Stimulated activated CD4-positive, alpha-beta T cell treated with anti-CD3 and anti-CD28 coated beads, TNF-alpha, amount 100 ng/mL, for 48 hours (primary cell): ENCODE measurements at places on chromosomes 1 and 21.

GRCh38 chr1:228765168-228765946 lies 30.1 kb downstream of the RHOU start:
- no peak for DNase-seq

- DNase-seq, result no peak
Observed at GRCh38 chr1:247914941-247915662, 5.0 kb upstream of the OR2T8 start.

GRCh38 chr1:58785442-58786058 lies 1.7 kb upstream of the JUN start:
- no peak for DNase-seq

GRCh38 chr1:198669023-198669698 lies 30.3 kb downstream of the PTPRC start:
- no peak for DNase-seq

- no peak for DNase-seq
Observed at GRCh38 chr1:220767312-220768125, 19.2 kb upstream of the MTARC1 start.

- peak; percentile 12 for DNase-seq
Observed at GRCh38 chr21:35178827-35179226, 129.7 kb upstream of the RUNX1 start.

DNA sequence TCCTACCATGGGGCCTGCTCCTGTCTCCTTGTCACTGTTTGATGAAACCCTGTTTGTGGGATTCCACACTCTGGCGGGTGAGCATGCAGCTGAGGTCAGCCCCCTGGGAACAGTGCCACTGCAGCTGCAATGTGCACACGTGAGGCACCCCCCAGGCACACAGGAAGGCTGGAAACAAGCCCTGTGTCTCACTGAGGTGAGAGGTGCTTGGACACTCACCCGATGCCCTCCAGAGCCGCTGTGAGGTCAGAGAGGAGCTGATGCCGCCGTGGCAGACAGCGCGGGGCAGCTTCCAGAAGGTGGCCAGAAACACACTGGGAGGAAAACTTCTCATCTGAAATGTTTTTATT lies 49.7 kb downstream of the SLX9 start:
- no peak for DNase-seq

GRCh38 chr1:201887116-201887866 lies 1.4 kb upstream of the SHISA4 start:
- DNase-seq, result no peak

DNA sequence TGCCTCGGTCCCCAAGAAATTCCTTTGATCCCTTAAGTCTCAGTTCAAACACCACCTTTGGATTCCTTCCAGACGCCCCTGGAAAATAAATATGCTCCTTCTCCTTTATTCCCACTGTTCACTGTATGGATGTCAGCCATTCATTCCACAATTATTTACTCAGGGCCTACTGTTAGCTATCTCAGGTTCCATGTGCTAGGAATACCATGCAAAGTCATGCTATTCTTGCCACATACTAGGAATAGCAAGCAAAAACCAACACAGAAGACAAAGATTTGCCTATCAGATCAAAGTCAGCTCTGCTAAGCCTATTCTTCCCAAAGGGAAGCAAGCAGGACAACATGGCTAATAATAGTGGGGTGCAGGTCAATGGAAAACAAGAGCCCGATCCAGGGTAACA lies 29.8 kb downstream of the TTC13 start:
- DNase-seq, result no peak
